ENCODE measurements at places on chromosomes 13 and 19.

GRCh38 chr13:101935828-101936227, 466.0 kb downstream of the FGF14 start:
- DNase-seq: no peak

DNA sequence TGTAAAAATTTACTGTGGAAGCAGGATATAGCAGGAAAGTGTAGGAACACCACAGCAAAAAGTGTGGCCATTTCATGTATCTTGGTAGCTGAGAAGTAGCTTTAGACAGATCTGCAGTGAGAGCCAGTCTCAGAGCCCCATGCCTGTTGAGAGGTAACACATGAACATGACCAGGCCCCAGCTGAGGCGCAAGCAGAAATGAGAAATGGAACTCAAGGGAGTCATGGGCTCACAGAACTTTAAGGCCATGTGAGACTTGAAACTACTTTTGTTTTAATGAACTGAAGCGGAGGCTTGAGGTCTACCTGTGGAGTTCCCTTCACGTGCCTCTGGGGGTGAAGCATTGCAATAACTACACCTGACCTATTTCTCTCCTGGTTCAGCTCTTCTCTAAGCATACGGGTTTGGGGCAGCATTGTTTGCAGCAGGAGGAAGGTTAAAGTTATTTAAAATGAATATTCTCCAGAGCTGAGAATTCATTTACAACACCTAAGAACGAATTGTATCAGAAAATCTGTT, 3.3 kb downstream of the MYO16 start:
- DNase-seq: no peak

GRCh38 chr13:65677906-65678305, 1552.2 kb downstream of the PCDH9 start:
- DNase-seq: no peak

DNA sequence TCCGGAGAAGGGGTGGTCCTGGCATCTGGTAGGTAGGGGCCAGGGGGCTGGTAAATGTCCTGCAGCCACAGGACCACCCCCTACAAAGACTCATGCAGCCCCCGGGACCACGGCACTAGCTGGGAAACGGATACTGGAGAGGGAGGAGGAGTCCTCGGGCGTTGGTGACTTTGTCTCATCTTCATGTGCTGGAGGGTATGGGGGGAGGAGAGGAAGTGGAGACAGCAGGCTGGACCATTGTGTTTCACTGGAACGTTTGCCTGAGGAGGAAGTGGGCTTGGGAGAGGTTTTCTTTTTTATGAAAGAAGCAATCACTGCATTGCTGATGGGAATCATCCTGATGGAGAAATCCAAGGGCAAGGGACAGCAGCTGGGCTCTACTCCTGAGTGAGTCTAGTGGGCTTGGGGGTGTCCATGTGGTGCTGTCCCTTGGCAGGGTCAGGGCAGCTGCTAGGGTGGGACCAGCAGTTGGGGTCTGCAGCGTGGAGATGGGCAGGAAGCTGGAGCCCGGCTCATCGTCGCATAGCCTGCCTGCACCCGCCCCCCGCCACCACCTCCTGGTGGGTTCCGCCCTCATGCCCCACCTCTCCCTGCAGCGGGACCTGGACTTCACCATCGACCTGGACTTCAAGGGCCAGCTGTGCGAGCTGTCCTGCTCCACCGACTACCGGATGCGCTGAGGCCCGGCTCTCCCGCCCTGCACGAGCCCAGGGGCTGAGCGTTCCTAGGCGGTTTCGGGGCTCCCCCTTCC, 1.7 kb upstream of the ADM5 start:
- no peak for DNase-seq

DNA sequence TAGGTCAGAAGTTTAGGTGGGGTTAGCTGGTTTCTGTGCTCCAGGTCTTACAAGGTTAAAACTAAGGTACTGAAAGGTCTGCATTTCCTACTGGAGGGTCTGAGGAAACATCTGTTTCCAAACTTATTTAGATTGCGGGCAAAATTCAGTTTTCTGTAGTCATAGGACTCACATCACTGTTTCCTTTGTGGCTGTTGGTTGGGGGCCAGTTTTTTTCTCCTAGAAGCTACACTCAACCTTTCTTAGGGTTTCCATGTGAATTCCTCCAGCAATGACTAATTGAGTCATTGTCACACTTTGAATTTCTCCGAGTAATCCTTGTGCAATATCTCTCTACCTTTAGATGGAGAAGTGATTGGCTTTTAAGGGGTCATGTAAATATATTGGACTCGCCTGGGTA, 773.4 kb upstream of the SLITRK1 start:
- DNase-seq: no peak

DNA sequence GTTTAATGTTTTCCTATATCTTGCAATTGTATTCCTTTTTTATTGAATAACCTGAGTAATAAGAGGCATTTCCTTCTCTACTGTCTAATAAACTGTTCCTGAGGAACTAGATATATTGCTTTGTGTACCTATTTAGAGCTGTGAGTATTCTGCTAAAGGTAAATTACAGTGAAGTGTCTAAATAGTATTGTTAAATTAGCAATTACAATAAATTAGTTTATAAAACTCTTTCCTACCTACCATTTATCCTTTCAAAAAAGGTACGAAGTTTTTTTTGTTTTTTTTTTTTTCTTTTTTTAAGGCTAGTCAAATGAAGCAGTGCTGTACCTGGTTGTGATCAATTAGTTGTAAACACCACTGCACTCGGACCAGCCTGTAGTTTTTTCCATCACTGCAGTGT, 34.8 kb downstream of the TM9SF2 start:
- no peak for DNase-seq

DNA sequence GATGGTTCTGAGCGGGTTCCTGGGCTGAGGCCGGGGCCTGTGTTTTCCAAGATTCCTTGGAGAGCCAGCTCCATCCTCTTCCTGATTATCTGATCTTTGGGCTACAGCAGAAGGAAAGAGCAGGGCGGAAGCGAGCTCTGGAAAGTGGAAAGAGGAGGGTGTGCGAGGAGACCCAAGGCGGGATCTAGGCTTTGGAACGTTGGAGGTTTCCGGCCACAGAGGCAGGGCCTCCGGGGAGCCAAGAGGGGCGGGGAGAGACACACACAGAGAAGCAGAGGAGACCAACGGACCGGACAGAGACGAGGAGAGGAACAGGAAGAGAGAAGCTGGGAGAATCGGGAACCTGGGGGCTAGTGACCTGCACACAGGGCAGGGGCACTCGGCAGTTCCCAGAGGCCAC, at the start of gene CLEC11A:
Gene CLEC11A (plus strand): TSS at position 296 of the 400 bp plus-strand sequence. CDS start 162 bp downstream, outside the sequence.
- DNase-seq: no peak
